ENCODE measurements at places on chromosomes 12 and 14.

- DNase-seq = no peak
Observed at GRCh38 chr14:20657216-20658211, 16.0 kb upstream of the OR6S1 start.

- DNase-seq = peak; percentile 58
Observed at GRCh38 chr12:93742110-93742934, 65.1 kb downstream of the CRADD start.

DNA sequence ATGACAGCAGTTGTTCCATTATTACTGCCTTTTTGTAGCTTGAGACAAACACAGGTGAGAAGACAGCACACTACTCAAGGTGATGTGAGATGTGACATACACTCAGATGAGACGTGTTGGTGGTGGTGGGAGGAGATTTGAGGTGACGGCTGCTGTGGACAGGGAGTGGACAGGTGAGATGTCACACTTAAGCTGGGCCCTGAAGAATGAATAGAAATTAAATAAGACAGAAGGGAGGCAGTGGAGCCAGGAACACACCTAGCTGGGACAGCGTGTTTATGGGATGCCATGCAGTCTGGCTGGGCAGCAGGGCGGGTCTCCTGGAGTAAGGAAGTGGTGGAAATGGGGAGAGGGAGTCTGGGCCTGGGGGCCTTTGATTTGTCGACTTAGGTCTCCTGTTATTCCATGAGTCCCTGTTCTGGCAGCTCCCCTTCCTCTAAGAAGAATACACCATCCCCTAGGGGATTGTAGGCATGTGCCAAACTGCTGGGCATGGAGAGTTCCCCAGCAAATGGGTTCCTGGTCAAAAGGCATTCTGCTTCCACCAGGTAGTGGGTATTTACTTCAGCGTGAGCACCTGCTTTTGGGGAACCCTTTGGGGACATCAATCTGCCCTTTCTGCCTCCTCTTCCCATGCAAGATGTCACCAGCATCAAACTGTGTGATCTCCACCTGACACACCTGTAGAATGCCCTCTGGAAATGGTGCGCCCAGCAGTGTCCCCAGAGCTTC, 71.2 kb upstream of the ESRRB start:
- no peak for DNase-seq

DNA sequence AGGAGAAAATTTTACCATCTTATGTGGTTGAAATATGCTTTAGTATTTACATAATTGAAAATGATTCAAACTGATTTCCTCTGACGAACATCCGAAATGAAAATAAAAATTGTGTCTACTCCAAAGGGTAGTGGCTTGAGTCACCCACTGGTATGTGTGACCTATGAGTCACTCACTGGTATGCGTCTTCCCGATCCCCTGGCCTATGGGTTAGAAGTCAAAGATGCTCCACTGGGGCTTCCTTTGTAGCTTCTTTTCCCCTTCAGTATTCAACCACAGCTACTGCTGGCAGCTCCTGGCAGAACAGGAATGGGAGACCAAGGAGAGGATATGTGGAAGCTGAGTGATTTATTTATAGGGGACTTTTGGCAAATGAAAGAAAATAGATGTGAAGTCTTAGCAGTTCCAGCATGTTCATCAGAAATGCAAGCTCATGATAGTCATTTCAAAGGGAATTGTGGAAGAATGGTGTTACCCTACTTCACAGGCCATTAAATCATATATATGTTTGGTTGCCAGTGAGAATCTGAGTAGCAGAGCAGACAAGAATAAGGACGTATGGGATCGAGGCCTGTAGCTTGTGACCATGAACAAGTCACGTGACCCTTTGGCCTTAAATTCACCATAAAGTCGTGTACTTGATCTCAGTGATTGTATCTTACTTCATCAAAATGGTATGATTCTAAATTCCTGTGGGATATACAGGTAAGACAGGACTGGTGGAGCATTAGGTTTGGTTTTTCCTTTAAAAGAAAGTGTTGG, 108.3 kb downstream of the CRADD start:
- DNase-seq = peak; percentile 21

DNA sequence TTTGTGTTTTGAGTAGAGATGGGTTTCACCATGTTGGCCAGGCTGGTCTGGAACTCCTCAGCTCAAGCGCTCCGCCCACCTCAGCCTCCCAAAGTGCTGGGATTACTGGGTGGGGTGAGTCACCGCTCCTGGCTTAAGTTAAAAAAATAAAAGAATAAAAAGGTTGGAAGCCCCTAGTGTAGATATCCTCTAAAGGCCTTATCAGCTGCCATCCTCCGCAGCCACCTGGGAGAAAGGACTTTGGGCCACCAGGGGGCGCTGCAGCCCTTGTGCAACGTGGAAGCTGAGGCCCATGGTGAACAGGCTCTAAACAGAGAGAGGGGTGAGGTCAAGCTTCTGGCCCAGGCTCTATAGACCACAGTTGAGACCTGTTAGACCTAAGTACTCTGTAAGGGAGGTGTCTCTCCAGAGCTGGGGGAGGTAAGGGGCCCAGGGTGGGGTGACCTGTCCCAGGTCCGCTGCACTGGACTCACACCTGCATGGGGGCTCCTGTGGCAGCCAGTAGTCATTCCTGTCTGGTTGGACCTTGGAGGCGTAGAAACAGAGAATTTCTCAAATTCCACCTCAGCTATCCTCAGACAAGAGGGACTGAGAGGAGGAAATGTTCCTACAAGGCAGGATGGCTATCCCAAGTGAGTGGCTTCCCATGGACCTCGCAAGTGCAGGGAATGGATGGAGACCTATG, 14.0 kb upstream of the RACGAP1 start:
- DNase-seq = peak; percentile 64

GRCh38 chr12:93594766-93595311, 22.4 kb downstream of the SOCS2 start:
- no peak for DNase-seq

DNA sequence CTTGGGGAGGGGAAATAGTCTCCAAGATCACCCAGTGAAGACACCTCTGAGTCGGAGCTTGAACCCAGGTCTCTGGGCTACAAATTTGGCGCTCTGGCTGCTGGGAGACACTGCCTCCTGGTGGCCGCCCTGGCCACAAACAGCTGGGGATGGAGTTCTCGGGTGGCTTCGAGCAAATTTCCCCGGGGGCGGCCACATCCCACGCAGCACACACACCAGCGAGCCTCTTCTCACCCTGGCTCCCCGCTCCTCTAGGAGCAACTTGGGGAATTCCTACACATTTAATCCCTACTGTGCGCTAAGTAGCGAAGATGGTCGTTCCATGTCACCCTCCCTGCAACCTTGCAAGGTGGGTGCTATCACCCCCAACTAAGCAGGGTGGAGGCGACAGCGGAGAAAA, 66.2 kb upstream of the BEGAIN start:
- DNase-seq = no peak

GRCh38 chr12:113831016-113831415, 135.1 kb downstream of the RBM19 start:
- DNase-seq = no peak

DNA sequence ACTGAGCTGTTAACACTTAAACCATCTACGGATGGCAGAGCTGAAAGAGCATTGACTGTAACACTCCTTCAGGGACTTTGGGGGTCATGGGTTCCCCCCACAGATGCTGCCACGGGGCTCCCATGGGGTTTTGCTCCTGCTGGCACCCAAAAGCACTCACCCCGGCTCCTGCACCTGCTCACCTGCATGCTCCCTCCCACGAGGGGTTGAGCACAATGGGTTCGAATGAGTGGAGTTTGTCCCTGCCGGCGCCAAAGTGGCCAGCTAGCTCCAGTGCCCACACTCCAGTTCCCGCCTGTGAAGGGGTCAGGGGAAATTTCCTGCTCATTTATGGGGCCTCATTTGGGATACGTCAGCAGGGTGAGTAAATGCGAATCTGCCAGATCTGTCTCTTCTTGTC, 40.7 kb downstream of the TNFAIP2 start:
- no peak for DNase-seq

DNA sequence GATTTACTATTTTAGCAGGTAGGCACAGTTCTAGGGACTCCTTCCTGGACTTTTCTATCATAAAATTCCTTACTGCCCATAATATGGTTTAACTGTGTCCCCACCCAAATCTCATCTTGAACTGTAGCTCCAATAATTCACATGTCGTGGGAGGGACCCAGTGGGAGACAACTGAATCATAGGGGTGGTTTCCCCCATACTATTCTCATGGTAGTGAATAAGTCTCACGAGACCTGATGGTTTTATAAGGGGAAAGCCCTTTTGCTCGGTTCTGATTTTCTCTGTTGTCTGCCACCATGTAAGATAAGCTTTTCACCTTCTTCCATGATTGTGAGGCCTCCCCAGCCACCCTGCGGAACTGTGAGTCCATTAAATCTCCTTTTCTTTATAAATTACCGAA, 10.0 kb upstream of the ETV6 start:
- no peak for DNase-seq

- DNase-seq = no peak
Observed at GRCh38 chr12:3204143-3204542, 127.0 kb downstream of the TSPAN9 start.

- no peak for DNase-seq
Observed at GRCh38 chr12:52836042-52836466, 1.9 kb upstream of the KRT79 start.

GRCh38 chr12:62288328-62288727, 28.1 kb downstream of the USP15 start:
- DNase-seq = no peak

GRCh38 chr12:28570811-28571210, 380.6 kb downstream of the CCDC91 start:
- no peak for DNase-seq

DNA sequence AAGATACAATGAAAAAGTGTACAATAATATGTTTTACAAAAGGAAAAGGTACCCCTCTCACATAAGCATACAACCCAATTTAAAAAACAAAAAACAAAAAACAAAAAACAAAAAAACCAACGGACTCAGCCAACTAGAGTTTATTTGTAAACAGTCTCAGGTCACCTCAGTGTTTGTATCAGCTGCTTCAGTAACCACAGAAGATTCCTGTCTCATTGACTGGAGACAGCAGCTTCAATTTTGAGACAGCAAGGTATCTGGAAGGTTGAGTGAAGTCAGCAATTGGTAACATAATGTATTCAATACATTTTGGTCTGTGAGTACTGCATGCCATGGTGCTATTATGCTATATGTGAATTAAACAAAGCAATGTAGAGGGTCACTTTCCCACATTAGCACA, 201.7 kb downstream of the AKAP6 start:
- DNase-seq = no peak

DNA sequence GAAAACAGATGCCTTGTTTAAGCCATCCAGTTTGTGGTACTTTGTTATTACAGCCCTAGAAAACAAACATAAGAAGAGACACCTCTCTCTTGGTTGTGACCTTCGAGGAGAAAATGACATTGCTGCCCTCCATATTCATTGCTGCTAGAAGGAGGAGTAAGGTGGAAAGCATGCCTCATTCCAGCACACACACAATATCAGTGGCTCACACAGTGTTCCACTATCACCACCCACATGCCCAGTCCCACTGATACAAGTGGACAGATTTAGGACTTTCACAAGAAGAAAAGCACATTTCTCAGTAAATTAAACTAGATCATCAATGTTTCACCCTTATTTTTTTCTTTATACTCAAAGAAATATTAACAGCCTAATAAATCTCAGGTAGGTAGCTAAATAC, 143.6 kb downstream of the PHLDA1 start:
- no peak for DNase-seq

- DNase-seq = no peak
Observed at GRCh38 chr14:79093531-79093930, 923.4 kb downstream of the NRXN3 start.

DNA sequence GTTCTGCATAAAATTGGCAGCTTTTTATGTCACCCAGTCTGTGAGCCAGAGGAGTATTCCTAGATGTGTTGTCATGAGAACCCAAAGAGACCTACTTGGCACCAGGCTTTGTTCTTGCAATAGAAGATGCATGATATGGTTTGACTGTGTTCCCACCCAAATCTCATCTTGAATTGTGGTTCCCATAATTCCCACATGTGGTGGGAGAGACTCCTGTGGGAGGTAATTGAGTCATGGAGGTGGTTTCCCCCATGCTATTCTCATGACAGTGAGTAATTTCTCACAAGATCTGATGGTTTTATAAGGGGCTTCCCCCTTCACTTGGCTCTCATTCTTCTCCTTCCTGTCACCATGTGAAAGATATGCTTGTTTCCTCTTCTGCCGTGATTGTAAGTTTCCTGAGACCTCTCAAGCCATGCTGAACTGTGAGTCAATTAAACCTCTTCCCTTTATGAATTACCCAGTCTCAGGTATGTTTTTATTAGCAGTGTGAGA, 572.0 kb upstream of the ATP2B1 start:
- no peak for DNase-seq

GRCh38 chr12:96398424-96399119, 1.7 kb downstream of the CDK17 start:
- DNase-seq = no peak

DNA sequence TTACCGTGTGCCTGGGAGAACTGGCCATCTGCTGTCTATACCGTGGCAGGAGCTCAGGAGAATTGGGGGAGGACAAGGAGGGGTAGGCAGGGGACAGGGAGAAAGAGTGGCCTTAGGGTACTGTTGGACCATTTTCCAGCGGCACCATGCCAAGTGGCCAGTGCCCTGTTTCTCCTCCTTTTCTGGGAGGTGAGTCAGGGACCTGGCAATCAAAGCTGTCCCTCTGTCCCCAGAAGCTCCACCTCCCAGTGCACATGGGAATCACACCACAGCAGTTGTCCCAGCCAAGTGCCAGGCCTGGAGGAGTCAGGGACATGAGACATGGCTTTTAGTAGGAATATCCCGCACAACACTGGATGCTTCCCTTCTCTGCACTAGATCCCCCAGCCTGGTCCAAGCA, 118.0 kb downstream of the GCH1 start:
- DNase-seq = no peak

DNA sequence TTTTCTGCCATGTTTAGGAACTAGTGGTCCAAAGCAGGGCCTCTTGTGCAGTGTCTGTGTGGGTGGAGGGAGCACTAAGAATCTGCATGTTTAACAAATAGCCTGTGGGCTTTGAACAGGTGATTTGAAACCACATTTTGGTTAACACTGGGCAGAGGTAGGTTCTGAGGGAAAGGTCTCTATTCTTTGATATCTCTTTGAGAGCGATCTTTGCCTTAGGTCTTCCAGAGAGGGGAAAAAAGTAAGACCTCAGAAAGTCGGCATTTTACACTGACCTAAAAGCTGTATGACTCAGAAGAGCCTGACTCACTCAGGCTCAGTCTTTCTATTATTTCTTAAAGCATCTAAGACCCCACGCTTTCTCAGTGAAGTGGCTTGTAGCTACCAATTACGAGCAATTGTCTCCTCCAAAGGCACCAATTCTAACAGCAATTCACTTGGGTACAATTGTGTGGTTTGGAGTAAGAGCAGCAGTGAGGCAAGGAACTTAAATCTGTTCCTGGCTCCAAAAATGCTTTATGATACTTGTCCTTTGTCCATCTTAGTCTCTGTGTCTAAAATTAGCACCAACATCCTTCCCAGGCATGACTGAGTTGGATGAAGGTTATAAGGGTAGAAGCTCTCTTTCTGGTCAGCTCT, 8.8 kb downstream of the EIF2B2 start:
- no peak for DNase-seq

Data from activated effector memory CD4-positive, alpha-beta T cell treated with Interleukin-2 at 50 U/mL for 16 hours (primary cell).